Testis (tissue), 5 donors: ENCODE measurements at places on chromosomes 13 and 19. TPM values are rescaled to one million over a fixed set of nuclear protein-coding genes. Genes with fewer than 3 reads are reported as not detected.

DNA sequence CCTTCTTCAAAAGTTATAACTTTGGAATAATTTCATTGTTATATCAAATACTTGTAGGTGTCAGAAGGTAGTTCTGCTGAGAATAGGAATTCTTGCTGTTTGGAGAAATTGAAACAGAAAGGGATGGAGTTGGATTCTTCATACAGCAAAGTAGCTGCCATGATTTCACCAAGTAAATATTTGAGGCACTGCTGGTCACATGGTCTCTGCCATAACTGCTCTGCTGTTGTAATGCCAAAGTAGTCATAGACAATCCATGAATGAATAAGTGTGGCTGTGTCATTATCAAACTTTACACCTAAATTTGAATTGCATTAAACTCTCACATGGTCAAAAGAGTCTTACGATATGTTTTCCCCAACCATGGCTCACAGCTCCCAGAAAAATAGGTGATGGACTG lies 308.6 kb downstream of the GPC6 start:
- DNase-seq, result no peak

DNA sequence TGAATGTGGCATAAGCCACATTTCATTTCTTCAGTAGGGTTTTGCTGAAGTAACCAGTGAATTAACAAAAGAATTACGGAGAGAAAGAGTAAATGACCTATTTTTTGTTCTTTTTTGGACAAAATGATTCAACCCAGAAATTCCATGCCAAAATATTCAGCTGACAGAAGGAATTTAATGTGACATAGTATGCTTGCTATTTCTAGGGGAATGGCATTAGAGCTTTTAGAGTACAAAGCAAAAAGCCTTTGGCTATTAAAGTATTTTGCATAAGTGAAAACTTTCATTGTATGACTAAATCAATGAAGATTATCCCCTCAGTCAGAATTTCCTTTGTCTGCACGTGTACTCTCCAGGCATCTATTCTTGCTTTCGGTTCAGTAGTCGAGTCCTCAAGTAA lies 465.3 kb downstream of the COG6 start:
- DNase-seq, result no peak

- no peak for DNase-seq
These were observed 127.4 kb downstream of the LMO7 start for GRCh38 chr13:75763512-75763911.

DNA sequence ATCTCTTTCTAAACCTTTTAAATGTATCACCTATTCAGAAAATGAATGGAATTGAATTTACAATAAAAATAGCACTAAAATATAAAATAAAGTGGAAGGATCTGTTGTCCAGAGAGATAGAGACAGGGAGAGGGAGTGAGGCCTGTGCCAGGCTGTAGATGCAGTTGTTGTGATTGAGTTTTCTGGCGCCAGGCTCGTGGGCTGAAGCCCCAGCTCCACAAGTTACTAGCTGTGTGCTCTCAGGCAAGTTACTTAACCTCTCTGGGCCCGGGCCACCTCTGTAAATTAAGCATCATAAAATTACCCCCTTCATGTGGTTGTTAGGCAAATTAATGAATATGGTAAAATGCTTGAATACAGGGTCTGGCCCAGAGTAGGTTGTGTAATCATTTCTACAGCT lies 52.3 kb upstream of the USP29 start:
- DNase-seq, result no peak

- no peak for DNase-seq
These were observed 19.4 kb downstream of the CLDN10 start for GRCh38 chr13:95571941-95572340.

- no peak for DNase-seq
These were observed 16.2 kb downstream of the MCF2L start for GRCh38 chr13:112984954-112985802.

DNA sequence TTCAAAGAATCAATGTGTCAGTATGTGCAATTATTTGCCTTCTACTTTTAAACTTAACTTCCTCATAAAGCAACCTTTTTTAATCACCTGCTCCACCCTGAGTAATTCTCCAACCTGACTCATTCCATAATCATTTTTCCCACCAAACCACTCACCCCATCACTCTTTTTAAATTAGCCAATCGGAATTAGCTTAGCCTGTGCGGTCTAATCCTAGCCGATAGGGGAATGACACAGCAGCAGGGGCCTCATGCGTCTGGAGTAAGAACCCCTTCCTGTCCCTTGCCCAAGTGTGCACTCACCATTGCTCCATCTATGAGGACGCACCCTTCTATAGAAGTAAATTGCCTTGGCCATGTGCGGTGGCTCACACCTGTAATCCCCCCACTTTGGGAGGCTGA lies 27.4 kb upstream of the ZNF83 start:
- DNase-seq, result no peak

- no peak for DNase-seq
These were observed 234.9 kb downstream of the LMO7 start for GRCh38 chr13:75871059-75871458.

DNA sequence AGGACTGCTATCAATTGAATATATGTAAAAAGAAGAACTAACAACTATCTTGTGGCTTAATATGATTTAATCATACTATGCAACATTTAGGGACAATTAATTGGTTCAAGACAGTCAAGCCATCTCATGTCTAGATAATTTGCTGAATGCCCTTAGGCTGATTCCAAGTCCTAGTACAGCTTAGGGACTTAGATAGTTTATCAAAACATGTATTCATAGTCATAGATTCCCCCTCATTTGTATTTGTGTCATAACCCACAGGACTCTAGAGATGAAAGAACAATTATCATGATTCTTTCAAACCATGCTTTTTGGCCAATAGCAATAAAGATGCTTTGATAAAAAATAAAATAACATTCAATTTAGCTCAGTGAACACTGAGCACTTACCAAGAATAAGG lies 607.6 kb downstream of the SLITRK1 start:
- no peak for DNase-seq

GRCh38 chr19:9850235-9850959 lies 15.3 kb downstream of the PIN1 start:
- no peak for DNase-seq

- DNase-seq, result no peak
These were observed 9.8 kb downstream of the PNMA8A start for GRCh38 chr19:46461537-46461936.

GRCh38 chr19:12706332-12706718 lies 9.9 kb upstream of the FBXW9 start:
- no peak for DNase-seq

The PROZ gene
- 0.42 TPM for polyA plus RNA-seq

The HSH2D gene
- polyA plus RNA-seq, result 1.6 TPM

The CACNA1A gene
- 9.7 TPM for polyA plus RNA-seq

The CLEC17A gene
- 1.4 TPM for polyA plus RNA-seq

The LENG1 gene
- 20.6 TPM for polyA plus RNA-seq

The CYP4F8 gene
- 0.17 TPM for polyA plus RNA-seq

The KLK6 gene
- polyA plus RNA-seq, result 0.63 TPM

The POGLUT2 gene
- polyA plus RNA-seq, result 3.9 TPM
